IMR-90 (cell line): ENCODE measurements at places on chromosomes 6 and 20.

DNA sequence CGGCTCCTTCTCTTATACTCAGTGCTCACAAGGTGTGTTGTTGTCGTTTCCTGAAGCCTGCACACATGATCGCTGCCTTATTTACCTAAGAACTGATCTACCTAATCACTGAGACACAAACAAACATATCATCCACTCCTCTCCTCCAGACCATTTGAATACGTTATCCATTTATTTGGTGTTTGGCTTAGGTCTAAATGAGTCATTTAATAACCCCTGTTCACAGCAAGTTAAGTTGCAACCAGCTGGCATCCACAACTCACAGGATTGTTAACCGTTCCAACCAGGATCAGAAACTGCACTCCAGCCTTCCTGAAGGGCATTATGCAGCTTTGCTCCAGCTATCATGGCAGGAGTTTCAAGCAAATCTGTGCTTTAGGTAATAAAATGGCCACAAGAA lies 511.1 kb upstream of the MAP3K7 start:
- no peak for DNase-seq

- DNase-seq = no peak
Observed at GRCh38 chr20:37151529-37151928, 27.6 kb upstream of the RPN2 start.

DNA sequence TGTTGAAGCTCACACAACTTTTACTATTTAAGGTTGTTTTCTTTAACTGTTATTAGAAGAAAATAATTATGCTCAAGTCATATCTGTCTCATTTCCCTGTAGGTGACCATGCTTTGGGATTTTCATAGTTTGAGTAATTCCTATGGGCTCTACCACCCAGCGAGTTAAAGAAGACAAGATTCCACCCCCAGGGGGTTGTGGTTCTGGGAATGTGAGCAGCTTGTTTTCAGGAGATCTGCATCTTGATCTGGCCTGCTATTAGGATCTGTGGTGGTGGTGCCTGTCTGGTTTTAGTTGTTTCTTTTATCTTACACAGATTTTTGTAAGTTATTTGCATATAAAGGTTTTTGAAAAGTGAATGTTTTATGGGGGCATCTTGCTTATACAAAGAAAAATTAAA lies 20.2 kb upstream of the REV3L start:
- DNase-seq = peak; percentile 22

- DNase-seq = no peak
Observed at GRCh38 chr6:49255335-49255734, 207.7 kb downstream of the MMUT start.

- DNase-seq = no peak
Observed at GRCh38 chr6:84514089-84514971, 250.1 kb downstream of the TBX18 start.

DNA sequence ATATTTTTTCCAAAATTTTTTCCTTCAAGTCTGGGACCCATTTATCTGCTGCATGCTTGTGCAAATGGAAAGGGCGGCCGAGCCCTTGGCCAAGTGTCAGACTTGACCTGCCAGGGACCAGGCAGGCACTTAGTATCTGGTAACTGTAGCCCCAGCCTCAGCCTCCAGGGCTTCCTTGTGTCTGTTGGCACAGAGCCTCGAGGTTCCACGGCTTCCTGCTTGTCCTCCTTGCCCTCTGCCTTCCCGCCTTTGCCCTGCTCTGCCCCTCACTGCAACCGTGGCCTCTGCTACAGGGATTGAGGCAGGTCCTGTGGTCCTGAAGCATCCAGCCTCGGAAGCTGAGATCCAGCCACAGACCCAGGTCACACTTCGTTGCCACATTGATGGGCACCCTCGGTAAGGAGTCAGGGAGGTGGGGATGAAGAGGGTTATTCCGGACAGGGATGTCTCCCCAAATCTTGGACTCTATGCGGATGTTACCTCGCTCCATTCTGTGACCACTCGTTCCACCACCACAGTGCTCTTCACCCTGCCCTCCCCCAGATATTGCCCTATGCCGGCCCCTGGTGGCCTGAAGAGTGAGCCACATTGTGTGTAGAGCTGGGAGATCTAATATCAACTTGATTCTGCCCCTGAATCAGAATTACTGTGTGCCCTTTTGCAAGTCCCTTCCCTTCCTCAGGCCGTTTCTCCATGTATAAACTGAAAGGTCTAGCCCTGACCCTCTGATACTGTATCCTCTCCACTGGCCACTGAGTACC lies 41.5 kb upstream of the SRF start:
- peak; percentile 35 for DNase-seq

GRCh38 chr20:47334022-47334551 lies 22.4 kb downstream of the ZMYND8 start:
- peak; percentile 96 for DNase-seq

GRCh38 chr6:33452496-33452895 lies 1.9 kb upstream of the ZBTB9 start:
- no peak for DNase-seq

GRCh38 chr20:23493172-23493772 lies 2.4 kb downstream of the CST8 start:
- DNase-seq = no peak

DNA sequence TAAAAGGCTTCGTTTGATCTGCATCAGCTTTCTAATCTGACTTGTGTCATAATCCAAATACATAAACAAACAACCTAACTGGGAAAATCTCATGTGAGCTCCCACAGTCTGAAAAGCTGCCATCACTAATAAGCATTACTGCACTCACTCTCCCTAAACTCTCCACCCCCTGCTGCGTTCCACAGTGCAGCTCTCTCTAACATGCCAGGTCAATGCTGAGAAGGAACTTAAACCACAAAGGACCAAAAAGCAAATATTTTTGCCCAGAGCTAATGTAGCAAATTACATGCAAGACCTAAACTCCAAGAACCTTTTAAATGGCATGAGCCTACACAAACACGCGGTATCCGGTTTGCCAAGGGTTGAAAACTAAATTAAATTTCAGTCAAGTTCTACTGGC lies 542.3 kb upstream of the JARID2 start:
- peak; percentile 82 for DNase-seq

DNA sequence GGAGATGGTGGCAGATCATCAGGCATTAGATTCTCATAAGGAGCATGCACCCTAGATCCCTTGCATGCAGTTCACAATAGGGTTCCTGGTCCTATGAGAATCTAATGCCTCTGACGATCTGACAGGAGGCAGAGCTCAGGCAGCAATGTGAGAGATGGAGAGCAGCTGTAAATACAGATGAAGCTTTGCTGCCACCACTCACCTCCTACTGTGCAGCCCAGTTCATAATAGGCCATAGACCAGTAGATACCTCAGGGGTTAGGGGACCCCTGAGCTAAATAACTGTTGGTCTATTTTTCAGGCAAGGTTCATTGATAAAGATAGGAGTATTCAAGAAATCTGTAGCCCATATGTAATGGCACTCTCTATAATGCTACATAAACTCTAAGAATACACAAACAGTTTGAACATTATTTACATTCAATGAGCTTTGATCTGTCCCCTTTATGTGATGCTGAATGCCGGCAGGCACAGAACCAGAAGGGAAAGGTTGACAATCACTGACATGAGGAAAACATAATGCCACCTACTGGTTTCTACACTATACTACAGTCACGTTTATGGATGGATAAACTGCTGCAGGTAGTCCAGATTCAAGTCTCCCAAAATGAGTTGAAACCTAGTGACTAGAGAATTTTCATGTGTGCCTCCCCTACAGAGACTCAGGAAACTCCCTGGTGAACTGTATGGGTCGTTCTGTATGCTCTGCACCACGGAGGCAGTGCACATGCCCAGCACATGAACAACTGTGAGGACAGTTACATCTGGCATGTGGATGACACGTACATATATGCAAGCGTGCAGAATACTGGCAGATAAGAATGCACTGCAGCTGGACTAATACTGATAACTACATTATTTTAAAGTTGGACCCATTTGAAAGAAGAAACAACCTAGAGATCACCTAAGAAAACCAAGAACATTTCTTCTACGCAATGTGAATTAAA lies 72.0 kb downstream of the DST start:
- peak; percentile 39 for DNase-seq

- no peak for DNase-seq
Observed at GRCh38 chr6:72716916-72717315, 95.1 kb downstream of the KCNQ5 start.

DNA sequence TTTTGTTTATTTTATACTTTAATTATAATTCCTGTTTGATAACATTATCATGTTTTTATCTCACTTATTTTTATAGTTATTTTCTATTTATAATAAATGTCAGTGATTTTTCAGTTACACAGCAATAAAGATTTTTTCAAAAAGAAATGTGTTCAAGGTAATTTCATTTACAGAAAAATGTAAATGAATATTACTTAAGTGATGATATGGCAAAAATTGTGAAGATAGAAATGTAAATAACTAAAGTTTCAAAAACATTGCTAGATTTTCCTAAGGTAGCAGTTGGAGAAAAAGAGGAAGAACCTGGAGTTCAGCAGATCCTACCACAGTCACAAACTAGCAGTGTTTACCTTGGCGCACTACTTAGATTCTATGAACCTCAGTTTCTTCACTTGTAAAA lies 202.6 kb downstream of the RFPL4B start:
- no peak for DNase-seq

GRCh38 chr6:39806278-39806677 lies 14.1 kb downstream of the DAAM2 start:
- DNase-seq = peak; percentile 37

GRCh38 chr6:50270415-50270814 lies 220.7 kb upstream of the DEFB112 start:
- DNase-seq = no peak

- no peak for DNase-seq
Observed at GRCh38 chr6:164322533-164322932, 908.0 kb downstream of the QKI start.

DNA sequence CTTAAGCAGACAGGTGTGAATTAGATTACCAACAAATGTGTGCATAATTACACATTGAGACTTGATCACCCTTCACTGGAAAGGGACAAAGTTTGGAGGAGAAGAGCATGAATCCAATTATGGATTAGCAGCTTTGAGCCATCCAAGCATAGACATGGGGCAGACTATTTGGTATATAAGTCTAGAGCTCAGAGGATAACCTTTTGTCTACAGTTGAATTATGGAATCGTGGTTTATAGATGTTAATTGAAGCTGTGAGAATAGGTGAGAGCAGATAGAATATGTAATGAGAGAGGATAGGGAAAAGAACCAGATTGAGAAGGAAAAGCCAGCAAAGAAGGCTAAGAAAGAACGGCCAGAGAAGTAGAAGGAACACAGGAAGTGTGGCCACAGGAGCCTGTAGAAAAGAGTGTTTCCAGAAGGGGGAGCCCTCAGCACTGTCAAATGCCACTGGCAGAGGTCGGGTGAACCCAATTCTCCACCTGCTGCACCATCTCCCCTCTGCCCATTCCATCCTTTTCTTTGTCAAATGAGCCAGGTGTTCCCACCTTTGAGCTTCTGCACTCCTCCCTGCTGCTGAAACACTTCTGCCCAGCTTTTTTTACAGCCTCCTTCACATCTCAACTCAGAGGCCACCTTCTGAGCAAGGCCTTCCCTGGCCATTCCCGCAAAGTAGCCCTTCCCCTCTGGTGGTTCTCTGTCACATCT lies 7.3 kb downstream of the DNTTIP1 start:
- DNase-seq = peak; percentile 42

- DNase-seq = peak; percentile 92
Observed at GRCh38 chr20:61127311-61128039, 124.6 kb upstream of the CDH4 start.

GRCh38 chr6:96246563-96246962 lies 230.8 kb downstream of the FUT9 start:
- DNase-seq = no peak

GRCh38 chr6:3698021-3698420 lies 53.5 kb downstream of the PXDC1 start:
- DNase-seq = peak; percentile 14

DNA sequence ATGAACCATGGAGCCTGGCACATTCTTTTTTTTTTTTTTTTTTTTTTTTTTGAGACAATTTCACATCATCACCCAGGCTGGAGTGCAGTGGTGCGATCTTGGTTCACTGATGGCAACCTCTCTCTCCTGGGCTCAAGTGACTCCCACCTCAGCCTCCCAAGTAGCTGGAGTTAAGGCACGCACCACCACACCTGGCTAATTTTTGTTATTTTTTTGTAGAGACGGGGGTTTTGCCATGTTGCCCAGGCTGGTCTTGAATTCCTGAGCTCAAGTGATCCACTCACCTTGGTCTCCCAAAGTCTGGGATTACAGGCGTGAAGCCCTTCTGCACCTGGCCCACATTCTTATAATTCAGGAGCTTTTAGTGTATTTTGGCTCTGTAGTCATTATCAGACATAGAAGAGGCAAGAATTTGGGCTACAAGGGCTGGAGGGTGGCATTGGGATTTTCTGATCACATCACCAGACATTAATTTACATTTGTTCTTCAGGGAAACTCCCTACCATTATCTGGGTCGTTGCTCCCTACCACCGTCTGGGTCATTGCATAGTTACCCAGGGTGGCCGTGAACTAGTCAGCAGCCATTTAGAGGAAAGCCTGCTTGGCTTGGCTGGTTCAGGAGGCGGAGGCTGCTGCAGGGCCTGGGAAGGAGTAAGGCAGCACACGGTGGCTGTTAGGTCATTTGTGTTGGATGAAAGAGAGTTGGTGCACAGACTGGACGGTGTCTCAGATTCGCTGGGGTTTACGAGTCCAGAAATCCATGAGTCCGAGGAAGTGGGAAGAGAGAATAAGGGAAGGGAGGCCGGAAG lies 17.6 kb downstream of the ARID1B start:
- DNase-seq = no peak

DNA sequence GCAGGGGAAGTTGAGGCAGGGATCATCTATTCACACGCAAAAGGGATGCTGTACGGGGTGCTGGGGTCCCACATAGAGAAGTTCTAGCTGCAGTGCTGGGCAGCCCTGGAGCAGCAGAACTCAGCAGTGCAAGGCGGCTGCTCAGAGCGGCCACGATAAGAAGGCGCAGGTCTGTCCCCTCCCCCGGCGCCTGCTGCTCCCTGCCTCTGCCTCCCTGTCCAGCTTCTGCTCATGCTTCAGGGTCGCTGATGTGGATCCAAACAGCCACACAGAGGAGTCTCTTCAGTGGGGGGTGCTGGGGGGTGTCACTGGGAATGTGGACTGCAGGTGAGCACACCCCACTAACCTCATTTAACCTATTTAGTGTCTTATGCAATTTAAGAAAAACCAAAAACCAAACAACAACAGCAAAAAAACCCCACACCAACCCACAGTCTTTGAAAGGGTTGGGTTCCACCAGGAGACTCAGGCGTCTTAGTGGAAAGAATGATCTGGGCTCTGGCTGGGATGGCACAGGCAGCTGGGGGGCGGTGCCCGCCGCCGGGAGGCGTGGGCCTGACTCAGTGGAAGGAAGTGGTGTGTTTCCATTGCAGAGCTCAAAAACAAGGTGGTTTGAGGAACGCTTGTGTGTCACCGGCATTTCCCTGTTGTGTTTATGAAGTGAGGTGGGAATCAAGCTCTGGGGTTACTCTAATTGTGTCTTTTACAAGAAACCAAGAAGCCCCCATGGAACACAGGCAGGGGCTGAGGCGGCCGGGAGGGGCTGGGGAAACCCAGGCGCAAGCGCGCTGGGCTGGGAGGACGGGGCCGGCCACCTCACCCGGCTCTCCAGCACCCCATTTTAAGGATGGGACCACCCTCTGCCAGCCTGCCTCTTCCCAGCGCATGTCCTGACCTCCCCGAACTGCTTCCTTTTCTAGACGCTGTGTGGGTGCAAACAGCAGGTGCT lies 55.1 kb downstream of the IRF4 start:
- no peak for DNase-seq

GRCh38 chr20:49660912-49661311 lies 52.8 kb downstream of the B4GALT5 start:
- no peak for DNase-seq
